Stimulated activated CD8-positive, alpha-beta memory T cell treated with anti-CD3 and anti-CD28 coated beads, Interleukin-7, amount 100 ng/mL, for 24 hours (primary cell): ENCODE measurements at places on chromosomes 6 and 20.

DNA sequence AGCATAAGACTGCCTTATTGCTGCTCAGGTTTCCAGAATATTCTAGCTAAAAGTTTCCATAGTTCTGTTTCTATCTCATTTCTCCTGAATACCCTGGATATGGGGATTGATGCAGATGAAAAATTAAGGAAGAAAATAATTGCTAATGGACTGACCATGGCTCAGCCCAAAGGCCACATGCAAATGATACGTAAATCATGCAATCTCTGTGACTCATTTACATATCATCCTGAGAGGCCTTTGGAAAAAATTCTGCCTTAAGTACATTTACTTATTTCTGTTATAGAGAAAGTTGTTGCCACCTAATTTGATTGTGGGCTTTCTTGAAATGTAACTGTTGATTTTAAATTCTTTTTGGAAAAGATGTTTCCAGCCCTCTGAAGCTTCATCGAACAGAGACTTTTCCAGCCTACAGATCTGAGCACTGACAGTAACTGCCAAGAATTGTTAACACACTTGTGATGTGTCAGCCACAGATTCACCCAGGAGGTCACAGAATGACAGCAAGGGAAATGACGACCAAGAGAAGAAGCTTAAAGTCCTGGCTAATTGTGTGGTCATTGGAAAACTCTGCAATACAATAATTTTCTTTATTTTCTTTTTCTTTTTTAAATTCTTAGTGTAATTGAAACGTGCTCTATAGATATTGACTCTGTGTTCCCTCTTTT is 174.8 kb downstream of the DOK5 start:
- no peak for DNase-seq

DNA sequence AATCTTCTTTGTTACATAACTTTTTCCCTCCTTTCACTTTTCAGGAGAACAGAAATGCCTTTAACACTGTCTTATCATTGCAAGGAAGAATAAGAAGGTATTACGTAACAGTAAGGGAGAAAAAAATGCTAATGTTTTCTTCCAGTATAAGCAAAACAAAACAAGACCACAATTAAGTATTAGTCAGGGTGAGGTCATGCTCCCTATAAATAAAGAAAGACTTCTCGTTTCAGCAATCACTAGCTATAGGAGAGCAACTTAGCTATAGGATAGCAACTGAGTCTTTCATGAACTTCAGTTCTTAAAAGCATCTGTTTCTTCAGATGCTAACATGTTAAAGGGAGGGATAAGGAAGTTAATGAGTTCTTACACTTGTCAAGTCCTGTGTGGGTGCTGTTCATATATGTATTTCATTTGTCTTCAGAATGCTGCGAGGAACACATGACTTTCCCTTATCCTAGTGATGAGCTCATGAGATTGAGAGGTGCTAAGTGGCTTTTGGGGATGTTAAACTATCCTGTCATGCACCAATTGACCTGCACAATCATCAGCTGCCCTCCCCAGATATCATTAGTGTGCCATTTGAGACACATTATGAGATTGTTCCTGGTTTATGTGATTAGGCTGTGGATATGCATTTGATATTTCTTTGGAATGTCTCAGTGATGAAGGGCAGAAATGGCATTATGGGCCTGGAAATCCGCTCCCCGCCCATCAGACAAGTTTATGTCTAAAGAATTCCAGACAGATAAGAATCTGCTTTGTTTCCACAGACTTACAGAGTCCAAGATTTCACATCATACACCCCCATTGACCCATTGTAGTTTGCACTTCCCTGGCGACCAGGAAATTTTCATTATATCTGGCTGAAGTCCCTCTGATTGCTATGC is 37.5 kb downstream of the LAMA4 start:
- no peak for DNase-seq

GRCh38 chr6:130269969-130270635 is 47.4 kb upstream of the SAMD3 start:
- no peak for DNase-seq

GRCh38 chr6:17663226-17663625 is 43.5 kb downstream of the NUP153 start:
- DNase-seq, result no peak

DNA sequence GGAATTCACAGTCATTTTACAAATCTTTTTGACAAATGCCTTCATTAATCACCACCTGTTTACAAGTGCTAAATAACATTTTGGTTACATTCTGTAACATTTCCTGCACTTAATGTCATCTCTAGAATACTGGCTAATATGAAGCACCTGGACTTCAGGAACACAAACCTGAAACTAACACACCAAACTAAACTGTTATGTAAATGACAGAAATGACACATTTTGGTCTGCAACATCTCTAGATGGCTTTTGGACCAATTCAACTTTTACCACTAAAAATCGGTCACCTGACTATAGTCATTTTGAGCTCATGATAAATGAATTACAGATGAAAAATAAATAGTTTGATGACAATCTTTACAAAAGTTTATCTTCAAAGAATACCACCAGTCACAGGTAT is 80.6 kb downstream of the ATG5 start:
- DNase-seq, result no peak

- no peak for DNase-seq
Observed at GRCh38 chr6:1630771-1631217, 21.1 kb downstream of the FOXC1 start.

GRCh38 chr20:18176318-18176785 is 38.7 kb downstream of the KAT14 start:
- DNase-seq, result no peak

- no peak for DNase-seq
Observed at GRCh38 chr6:78598966-78599365, 268.4 kb upstream of the IRAK1BP1 start.

DNA sequence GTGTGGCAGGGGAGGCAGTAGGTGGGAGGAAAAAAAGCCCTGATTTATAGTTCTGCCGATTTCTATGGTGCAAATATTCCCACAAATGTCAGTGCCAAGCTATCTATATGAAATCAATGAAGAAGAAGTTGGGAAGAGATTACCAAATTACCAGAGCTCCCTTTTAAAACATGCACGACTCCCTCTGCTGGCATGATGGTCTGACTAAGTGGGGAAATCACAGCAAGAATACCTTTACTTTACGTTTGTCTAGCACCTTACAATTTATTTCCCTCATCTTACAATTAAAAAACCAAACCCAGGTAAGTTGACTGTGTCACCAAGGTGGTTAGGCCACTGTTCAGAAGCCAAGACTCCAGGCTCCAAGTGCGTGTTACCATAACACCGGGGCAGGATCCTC is 55.6 kb downstream of the AGPAT4 start:
- DNase-seq, result no peak

GRCh38 chr6:169490246-169490641 is 211.6 kb downstream of the WDR27 start:
- no peak for DNase-seq

- DNase-seq, result no peak
Observed at GRCh38 chr20:47543006-47543431, 41.3 kb downstream of the NCOA3 start.

GRCh38 chr20:19974630-19975435 is 42.3 kb upstream of the NAA20 start:
- DNase-seq, result no peak

DNA sequence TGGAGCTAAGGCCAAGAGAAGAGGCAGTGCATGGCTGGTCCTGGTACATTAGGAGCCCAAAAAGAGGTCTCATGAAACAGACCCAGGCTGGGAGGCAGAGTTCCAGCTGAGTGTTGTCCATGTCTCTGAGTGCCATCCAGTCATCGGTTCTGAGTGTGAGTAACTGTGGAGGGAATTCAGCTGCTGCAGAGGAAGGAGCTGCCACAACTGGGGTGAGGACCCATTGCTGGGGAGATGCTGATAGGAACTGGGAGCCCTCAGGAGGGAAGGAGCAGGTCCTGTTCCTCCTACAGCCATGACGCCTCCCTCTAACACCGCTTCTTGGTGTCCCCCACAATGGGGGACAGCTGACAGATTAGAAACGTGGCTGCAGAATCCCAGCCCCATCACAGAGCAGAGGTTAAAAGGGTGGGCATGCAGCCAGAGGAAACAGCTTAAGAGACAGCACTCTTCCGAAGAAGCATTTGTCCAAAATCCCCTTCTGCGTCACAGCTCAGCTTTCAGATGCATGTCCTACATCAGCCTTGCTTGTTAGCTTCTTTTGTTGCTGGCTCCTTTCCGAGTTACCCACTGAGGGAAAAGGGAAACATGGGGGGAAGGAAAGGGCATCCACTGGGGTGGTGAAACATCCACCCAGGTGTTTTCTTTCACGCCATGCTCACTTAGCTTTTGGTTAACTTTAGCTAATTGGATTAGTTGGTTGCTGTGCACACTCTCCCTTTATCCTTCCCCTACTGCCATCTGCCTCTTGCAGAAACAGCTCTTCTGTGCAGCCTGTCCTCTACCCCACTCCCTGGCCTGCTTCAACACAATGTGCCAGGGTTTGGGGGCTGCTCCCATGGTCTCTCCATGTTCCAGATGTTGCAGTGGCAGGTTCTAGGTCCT is 239.2 kb downstream of the SYNDIG1 start:
- DNase-seq, result no peak

DNA sequence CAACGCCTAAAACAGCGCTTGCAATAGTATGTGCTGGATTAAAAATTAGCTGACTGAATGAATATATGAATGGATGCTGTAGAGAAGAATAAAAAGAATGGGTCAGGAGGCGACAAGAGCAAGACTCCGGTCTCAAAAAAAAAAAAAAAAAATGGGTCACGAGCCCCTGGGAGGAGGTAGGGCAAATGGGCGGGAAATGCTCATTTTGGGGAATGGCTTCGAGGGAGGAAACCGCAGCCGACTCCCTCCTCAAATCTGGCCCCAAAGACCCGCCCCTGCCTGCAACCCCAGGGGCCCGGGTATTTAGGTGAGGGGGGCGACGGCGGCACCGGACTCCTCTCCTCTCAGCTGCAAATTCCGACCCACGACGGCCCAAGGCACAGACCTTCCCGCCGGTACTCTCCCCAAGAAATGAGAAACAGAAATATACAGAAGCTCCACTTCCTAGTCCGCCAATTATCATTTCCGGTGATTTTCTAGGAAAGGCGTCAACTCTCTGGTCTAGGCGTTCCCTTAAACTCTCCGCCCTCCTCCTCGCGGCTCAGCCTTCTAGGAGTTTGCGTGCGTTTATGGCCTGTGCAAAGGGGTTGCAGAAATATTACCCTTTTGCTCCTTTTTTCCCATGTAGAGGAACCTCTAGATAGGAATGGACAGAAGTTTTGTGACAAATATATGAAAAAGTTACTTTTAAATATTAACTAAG is at the start of gene ZNF311:
TSS of gene ZNF311 (minus strand) at position 133 of the 703 bp plus-strand sequence. CDS start 1,361 bp downstream, outside the sequence.
- DNase-seq, result no peak
